Sigmoid colon (tissue), 7 donors: ENCODE measurements at places on chromosomes 5 and 9. TPM values are rescaled to one million over a fixed set of nuclear protein-coding genes. Genes with fewer than 3 reads are reported as not detected.

Gene KIF12
- total RNA-seq: not detected

Gene DRD1
- total RNA-seq: not detected

Gene FAT2
- total RNA-seq: not detected

Gene EIF4E1B
- total RNA-seq: not detected

Gene PCDHGA3
- total RNA-seq: 1.5 TPM

Gene NRG2
- 11.9 TPM for total RNA-seq
